ENCODE measurements at places on chromosomes 11 and 22. TPM values are rescaled to one million over a fixed set of nuclear protein-coding genes. Genes with fewer than 3 reads are reported as not detected.

TUT1 gene
- 9.0 TPM for total RNA-seq

KCNA4 gene
- total RNA-seq: not detected

GRCh38 chr11:118129471-118130172 lies 23.0 kb downstream of the SCN4B start:
- no peak for DNase-seq

FOLR2 gene
- total RNA-seq: not detected

GRCh38 chr11:45319077-45319476 lies 32.9 kb upstream of the SYT13 start:
- DNase-seq: no peak

DDTL gene
- not detected for total RNA-seq

GRCh38 chr11:112453601-112454577 lies 193.2 kb upstream of the PLET1 start:
- peak; percentile 36 for DNase-seq

DNA sequence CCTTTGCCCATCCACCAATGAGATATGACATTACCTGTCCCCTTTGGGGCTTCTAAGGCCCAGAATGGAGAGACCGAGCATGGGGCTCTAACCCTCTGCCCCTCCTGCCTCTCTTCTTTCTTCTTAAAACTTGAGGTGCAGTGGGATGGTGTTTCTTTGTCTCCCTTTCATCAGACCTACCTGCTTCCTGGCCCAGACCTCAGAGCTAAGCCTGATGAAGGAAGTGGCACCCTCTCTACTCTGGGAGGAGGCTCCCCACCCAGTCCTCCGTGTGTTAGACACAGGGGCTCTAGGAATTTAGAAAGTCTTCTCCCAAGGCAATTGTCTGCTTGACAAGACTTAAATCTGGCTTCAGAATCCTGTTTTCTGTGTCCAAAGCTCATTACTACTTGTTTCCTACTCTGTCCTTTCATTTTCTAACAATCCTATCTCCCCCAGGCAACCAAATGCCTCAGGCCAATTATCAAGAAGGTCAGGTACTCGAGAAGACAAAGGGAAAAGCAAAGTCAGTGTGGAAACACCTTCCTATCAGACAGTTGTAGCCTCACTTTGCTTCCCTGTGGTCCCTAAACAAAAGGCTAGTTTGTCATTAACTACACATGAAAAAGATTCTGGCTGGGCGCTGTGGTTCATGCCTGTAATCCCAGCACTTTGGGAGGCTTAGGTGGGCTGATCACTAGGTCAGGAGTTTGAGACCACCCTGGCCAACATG lies 20.3 kb upstream of the PARVA start:
- DNase-seq: no peak

DNA sequence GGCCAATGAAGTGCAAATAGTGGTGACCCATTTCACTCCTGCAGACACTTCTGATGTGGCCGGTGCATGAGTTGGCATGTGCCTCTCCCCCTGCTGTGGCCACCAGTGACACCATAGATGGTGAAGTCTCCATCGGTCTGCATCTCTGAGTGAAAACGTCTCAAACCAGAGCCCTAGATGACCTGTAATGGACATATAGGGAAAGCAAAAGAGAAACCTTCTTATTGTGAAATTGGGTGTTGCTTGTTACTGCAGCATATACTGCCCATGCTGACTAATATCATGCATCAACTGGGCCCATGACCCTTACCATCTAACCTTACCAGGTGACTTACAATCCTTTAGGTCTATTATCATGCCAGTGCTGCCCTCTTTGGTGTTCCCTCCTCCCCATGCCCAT lies 11.7 kb upstream of the VPS37C start:
- no peak for DNase-seq

GRCh38 chr11:131766637-131767036 lies 396.2 kb downstream of the NTM start:
- no peak for DNase-seq

GRCh38 chr11:17384002-17384511 lies 4.4 kb downstream of the KCNJ11 start:
- DNase-seq: peak; percentile 77

- DNase-seq: no peak
These were observed 842 bp downstream of the ARFGAP2 start for GRCh38 chr11:47175746-47176327.

UBQLNL gene
- 0.06 TPM for total RNA-seq

- no peak for DNase-seq
These were observed 43.2 kb upstream of the OVCH2 start for GRCh38 chr11:7749456-7749855.

- no peak for DNase-seq
These were observed 384.3 kb downstream of the NTM start for GRCh38 chr11:131754671-131755070.

DNA sequence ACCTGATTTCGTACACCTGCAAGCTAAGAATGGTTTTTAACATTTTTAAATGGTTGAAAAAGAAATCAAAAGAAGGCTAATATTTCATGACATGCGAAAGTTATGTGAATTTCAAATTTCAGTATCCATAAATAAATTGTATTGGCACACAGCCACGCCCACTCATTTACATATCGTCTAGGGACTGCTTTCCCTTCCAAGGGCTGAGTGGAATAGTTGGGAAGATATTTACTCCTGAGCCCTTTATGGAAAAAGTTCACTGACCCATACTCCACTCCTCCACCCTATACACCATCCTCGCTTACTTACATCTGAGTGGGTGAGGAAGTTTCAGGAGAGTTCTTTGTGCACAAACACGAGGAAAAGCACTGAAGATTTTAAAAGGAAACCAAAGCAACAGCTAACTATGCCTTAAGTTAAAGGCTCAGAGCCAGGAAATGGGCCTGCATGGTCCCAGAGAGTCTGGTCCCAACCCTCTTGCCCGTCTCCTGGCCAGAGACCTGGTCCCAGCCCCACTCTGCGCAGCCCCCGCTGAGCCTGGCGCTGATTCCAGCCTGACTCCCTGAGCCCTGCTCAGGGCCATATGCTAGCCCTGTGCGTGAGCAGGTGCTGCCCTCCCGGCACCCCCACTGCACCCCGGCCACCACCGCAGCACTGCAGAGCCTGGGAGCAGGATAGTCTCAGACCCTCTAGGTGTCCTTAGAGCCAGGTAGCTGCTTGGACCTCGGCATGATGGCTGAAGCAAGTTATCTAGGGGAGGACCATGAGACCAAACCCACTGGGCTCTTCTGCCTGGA lies 69.8 kb downstream of the EFCAB6 start:
- no peak for DNase-seq

OR56B4 gene
- total RNA-seq: not detected

GRCh38 chr11:61480261-61480993 lies 28.1 kb upstream of the LRRC10B start:
- no peak for DNase-seq

DNA sequence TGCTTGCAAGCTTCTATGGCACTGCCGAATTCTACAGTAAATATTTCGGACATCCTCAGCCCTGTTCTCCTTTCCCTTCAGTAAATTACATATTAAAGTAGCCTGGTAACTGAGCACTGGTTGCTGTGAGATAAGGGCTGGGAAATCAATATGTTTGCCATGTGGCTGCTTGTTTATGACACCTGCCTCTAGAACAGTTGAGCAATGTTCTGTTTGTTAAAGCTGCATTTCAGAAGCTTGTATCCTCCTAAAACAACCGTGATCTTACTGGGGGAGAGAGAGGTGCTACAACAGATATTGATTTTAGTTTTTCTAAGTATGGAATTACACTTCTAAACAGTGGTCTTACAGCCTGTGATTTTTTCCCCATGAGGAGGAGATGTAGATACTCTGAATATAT lies 39.4 kb downstream of the ZBTB16 start:
- no peak for DNase-seq

SNX32 gene
- total RNA-seq: 0.69 TPM

C22orf31 gene
- not detected for total RNA-seq

DNA sequence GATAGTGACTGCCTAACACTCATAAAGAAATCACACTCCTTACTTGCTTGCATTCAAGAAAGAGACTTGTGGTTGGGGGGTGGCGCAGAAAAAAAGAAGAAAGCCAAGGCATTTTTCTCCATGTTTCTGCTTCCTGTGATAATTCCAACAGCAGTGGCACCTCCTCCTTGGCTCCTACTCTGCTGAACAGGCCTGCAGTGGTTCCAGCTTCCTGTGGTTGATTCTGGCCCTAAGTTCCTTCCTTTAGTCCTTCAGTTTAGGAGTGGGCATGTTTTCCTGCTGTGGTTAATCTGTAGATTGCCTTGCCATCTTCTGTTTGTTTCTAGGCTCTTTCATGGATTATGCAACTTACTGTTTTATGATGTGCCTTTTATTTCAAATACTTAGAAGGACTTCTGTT lies 940.4 kb downstream of the DLG2 start:
- DNase-seq: no peak

MPZL2 gene
- not detected for total RNA-seq

DNA sequence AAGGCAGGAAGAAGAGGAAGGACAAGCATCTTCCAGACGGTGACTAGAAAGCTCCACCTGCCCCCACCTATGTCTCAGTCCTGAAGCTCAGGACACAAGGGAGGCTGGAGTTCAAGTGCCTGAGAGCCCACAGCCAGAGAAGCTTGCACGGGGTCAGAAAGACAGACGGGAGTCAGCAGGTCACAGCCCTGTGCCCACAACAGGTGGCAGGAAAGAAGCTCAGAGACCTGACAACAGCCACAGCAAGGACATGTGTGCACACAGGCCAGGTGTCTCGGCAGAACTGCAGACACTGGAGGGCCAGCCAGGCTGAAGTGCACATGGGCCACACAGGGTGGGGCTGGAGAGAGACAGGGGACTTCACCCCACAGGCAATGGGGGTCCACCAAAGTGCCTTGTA lies 37.2 kb upstream of the MOB2 start:
- no peak for DNase-seq

DNA sequence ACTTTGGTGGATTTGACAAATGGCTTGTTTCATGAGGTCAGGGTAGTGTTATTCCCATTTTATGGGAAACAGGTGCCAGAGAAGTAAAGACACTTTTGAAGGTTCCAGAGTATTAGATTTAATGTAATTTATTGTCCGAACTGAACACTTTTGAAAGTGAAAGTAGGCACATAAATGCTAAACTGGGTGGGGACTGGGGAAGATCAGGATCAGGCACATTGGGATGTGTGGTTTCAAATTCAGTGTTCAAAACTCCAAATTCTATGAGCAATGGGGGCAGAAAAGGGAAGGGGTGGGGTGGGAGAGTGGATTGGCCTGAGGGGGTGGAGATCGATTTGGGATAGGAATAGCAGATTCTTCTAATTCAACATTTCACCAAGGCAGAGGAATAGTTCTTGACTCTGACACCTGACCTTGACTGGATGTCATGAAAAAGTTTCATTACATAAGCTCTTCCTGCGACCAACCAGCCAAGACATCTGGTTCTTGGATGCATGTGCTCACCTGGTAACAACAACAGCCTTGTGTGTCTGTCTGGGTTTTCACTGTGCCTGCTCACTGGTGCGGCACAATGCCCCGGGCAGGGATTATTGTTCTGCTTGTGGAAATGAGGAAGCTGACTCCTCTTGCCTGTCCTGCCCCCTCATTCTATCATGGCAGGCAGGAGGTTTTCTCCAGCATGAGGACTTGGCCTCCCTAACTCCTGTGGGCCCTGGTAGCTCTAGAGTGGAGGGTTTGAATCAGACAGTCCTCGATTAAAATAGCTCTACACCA lies 10.8 kb downstream of the PPFIBP2 start:
- DNase-seq: no peak

DNA sequence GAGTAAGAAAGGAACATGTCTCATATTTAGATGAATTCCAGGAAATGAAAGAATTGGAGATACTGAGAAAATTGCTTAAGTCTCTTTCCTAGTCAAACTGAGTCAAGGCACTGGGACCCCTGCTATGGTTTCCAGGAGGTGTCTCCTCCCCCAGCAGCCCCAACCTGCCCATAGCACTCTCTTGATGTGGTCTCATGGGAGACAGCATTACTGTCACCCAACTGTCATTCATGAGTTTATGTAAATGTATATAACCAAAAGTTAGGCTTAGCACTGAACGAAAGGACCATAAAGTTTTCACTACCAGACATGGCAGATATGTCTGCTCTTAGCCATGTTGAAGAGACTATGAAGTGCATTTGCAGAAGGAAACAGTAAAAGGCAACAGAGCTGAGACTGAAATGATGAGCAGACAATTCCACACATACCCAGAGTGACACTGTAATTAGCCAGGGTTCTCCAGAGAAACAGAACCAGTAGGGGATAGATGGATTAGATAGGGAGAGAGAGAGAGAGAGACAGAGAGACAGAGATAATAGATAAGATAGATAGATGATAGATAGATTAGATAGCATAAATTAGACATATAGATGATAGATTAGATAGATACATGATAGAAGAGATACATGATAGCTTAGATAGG lies 328.1 kb downstream of the BRD1 start:
- no peak for DNase-seq

CALCA gene
- total RNA-seq: not detected

DNA sequence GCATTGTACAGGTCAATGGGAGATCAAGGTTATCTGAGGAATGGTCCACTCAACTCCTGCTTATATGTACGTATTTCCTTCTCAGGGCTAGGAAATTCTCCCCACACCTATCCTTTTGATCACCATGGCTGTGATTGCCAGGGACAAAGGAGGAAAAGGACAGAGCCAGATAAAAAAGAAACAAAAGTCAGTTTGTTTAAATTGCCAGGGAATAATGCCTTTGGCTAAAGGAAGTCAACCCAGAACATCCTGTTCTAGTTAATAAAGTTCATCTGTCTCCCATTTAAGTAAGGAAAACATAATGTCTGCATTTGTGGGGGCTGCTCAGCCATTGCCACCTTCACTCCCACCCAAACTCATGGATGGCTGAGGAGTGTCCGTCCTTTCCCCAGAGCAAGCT lies 124.7 kb downstream of the ME3 start:
- DNase-seq: no peak
